ENCODE measurements at places on chromosomes 1 and 21. TPM values are rescaled to one million over a fixed set of nuclear protein-coding genes. Genes with fewer than 3 reads are reported as not detected.

- DNase-seq: no peak
Observed at GRCh38 chr1:78088015-78088414, 42.2 kb downstream of the GIPC2 start.

VCAM1 gene
- total RNA-seq: 2.7 TPM

FAM151A gene
- total RNA-seq: not detected

KRTAP13-2 gene
- not detected for total RNA-seq

GRCh38 chr1:196590012-196590708 lies 18.1 kb downstream of the KCNT2 start:
- no peak for DNase-seq

TLR5 gene
- 0.09 TPM for total RNA-seq

DNA sequence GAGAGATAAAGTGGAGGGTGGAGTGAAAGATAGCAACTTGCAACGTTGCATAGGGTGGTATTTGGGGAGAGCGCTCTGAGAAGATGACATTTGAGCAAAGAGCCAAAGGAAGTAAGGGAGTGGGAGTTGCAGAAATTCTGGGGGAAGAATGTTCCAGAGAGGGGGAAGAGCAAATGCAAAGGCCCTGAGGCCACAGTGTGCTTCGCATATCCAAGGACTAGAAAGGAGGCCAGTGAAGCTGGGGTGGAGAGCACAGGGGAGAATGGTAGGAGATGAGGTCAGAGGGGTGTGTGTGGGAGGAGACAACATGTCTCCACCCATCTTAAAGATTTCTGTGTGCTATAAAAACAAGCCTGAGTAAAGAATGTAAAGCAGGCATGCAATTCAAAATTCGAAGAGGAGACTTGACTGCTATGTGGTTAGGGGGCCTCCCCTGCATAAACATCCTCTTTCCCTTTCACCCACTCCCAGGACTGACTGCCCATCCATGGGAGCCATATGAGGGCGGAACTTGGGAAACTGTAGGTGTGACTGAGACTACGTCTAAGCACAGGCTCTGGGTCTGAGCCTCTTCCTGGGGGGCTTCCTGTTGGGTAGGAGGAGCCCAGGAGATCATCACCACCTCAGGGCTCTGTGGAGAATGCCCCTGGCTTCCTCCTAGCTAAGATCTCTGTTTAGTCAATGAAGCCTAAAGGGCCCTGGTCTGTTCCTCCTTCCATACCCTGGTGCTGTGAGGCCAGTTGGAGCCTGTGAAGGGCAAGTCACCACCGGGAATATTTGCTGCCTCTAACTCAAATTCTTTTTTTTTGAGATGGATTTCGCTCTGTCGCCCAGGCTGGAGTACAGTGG lies 2.9 kb upstream of the CLIC4 start:
- DNase-seq: no peak

- DNase-seq: no peak
Observed at GRCh38 chr21:37899146-37899545, 17.1 kb downstream of the KCNJ6 start.

- DNase-seq: no peak
Observed at GRCh38 chr1:93992954-93993353, 83.7 kb upstream of the GCLM start.

DNA sequence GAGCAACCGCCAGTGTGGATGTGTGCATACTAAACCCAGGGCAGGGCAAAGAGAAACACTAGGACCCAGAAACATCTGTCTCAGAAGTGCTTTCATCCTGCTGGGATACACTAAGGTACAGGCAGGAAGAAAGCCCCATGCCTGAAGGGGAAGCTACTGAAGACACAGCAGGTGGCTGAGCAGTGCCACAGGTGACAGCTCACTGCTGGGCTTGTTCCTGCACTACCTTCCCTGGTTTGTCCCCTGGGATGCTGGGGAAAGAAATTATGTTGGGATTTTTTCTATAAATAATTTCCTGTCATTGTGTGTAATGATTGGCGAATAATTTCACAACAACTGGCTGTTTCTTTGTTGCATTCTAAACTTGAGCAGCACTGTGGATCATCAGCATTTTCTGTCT lies 245.3 kb upstream of the RAB4A start:
- no peak for DNase-seq

LRRN2 gene
- not detected for total RNA-seq

NBPF4 gene
- 0.15 TPM for total RNA-seq

FCGR3A gene
- 0.61 TPM for total RNA-seq

GRCh38 chr1:245096311-245097066 lies 58.3 kb upstream of the KIF26B start:
- peak; percentile 29 for DNase-seq

MYOC gene
- total RNA-seq: not detected

PRMT6 gene
- 21.0 TPM for total RNA-seq

DNA sequence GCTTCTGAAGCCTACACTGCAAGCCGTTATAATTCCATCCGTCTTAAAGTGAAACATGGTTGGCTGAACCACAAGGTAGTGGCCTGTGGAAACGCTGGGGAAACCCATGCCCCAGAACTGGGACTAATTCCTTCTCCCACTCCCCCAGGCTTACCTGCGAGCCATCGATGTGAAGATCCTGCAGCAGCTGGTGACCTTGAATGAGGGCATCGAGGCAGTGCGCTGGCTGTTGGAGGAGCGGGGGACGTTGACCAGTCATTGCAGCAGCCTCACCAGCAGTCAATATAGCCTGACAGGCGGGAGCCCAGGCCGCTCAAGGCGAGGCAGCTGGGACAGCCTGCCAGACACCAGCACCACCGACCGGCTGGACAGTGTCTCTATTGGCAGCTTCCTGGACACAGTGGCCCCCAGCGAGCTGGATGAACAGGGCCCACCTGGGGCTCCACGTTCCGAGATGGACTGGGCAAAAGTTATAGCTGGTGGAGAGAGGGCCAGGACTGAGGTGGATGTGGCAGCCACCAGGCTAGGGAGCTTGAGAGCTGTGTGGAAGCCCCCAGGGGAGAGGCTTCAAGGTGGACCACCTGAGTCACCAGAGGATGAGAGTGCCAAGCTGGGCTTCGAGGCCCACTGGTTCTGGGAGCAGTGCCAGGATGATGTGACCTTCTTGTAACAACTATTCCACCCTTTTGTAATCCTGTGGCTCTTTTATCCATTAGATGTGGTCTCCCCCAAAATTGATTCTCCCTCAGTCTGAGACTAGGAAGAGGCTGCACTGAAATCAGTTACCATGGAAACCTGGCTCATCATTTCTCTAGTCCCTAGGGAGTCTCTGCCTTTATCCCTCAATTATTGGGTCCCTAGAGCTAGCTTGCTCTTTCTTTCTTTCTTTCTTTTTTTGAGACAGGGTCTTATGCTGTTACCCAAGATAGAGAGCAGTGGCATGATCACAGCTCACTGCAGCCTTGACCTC lies 16.7 kb downstream of the LURAP1 start:
- DNase-seq: no peak

DNA sequence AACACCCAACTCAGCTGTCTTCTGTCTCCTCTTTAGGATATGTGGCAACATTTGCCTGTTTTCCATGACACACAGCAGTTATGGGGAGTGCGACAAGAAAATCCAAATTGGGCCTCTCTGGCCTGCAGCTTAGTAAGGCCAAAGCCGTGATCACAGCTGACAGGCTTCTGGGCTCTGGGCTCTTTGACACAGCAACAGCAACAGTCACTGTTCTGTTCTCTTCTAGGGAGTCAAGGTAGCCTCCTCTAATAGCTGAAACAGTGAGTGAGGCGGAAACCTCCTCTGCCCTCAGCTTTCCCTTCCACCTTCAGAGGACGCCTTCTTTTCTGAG lies 19.0 kb downstream of the CLCA1 start:
- no peak for DNase-seq

- DNase-seq: no peak
Observed at GRCh38 chr21:40689840-40690360, 157.1 kb downstream of the DSCAM start.

- DNase-seq: no peak
Observed at GRCh38 chr1:213399695-213400094, 348.7 kb downstream of the RPS6KC1 start.

DNA sequence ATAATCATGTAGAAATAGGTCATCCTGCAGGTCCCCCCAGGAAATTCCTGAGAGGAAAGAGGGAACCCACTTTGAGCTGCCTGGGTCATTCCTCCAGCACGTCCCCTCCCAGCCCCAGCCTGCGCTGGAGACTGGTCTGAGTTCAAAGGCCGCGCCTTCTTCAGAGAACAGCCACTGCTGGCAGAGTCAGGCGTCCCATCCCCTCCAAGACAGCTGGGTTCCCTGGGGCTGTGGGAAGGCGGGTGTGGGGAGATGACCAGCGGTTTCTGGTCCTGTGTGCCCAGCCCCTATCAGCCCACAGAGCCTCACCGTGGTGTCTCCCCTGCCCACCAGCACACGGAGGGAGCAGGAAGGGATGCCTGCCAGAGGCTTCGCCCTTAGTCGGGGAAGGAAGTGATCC lies 18.0 kb upstream of the TRAPPC10 start:
- DNase-seq: no peak

DNA sequence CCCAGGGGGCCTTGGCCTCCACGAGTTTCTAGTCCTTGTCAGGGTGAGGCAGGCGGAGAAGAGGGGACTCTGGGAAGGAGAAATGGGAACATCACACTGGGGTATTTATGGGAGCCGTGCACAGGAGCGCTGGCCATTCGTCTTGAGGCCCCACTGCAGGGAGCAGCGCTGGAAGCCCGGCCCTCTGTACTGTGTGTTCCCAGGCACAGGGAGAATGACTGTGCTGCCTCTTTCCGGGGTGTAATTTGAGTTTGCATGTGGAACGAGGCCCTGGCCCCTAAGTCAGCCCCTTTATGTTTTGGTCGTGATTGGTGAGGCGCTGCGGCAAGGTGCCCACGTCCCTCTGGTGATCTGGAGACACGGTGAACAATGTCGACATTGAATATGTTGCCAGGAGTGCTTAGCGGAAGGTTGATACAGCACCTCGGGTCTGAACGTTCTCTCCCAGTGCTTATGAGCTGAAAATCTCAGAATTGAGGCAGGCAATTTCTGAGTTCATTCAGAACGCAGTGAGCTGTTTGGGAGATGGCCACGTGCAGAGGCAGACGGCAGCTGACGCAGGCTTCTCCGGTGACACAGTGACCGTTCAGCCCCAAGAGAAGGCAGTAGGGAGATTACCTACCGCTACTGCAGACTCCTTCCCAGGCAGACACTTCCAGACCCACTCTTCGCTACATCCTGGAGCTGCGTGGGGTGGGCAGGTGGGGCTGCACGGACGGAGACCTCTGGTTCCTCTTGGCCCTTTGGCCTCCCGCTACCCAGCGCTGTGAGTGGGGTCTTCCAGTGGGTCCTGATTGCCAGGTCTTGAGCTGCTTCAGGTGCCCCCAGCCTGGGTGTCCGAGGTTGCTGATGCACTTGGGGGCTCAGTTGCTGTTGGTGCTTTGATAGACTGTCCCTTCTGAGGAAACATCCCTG lies 265.8 kb downstream of the CAMTA1 start:
- DNase-seq: no peak

GRCh38 chr1:98482611-98483010 lies 178.9 kb upstream of the SNX7 start:
- DNase-seq: no peak

GRCh38 chr1:182357913-182358312 lies 33.7 kb downstream of the GLUL start:
- no peak for DNase-seq

DNA sequence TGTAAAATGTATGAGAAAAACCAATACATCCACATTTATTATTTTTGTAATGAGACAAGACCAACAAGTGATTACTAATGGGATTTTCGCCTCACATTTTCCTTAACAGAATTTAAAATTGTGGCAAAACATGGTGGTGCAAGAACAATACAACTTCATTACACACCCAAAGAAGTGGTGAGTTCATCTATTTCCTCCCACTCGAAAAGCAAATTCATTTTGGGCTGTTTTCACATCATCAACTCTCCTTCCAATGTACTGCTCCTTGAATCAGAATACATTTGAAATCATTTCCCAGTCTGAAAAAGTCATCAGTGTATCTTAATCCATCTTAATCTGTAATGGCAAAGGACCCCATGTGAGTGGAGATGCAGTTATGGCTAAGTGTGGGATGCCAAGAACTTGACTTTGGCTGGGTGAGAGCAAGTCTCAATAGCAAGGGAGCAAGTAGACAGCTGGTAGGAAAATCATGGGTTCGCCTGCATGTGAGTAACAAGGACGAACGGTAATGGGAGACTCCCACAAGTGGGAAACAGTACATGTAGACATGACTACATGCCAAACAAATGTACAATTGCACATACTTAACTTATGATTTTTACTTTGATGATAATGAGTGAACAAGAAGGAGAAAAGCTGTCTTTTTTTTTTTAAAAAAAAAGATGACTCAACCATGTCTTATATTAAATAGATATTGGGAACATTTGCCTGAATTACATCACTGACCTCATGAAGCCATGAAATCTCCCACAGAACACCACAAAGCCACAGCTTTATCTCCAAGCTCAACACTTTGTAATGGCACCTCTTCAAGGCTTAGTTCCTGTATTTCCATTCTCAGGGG lies 46.0 kb downstream of the RUNX1 start:
- DNase-seq: no peak

GRCh38 chr1:228852511-228853088 lies 117.3 kb downstream of the RHOU start:
- peak; percentile 29 for DNase-seq

- no peak for DNase-seq
Observed at GRCh38 chr21:37342046-37342632, 24.4 kb upstream of the DYRK1A start.

ATP6V1G3 gene
- total RNA-seq: not detected

- no peak for DNase-seq
Observed at GRCh38 chr1:14487671-14488070, 110.8 kb upstream of the KAZN start.

- DNase-seq: no peak
Observed at GRCh38 chr1:53689223-53689622, 49.7 kb downstream of the GLIS1 start.

GRCh38 chr1:32709476-32709875 lies 6.9 kb upstream of the SYNC start:
- DNase-seq: no peak

GRCh38 chr1:174746024-174746808 lies 253.5 kb upstream of the CACYBP start:
- no peak for DNase-seq

FGGY gene
- 16.7 TPM for total RNA-seq

- no peak for DNase-seq
Observed at GRCh38 chr1:175725684-175726083, 17.7 kb downstream of the TNR start.

UBL4B gene
- total RNA-seq: not detected
